ENCODE measurements at places on chromosomes 5 and 9.

GRCh38 chr5:51465165-51465564 lies 81.9 kb downstream of the ISL1 start:
- DNase-seq, result no peak

DNA sequence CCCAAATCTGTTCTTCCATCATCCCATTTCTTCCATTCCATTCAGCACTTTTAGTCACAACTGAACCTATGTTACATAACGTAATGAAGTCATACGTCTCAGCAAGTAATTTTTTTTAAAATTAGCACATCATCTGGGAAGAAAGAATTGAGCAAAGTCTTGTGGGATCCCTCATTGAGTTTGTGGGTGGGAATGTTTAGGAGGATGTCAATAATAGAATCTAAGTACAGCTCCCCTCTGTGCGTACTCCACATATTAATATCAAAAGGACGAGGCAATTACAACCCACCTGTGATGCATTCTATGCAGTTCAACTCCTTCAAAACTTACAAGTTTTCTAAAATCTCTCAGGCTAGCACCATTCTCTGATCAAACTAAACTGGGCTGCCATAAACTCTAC lies 526.3 kb downstream of the AGTPBP1 start:
- DNase-seq, result no peak

GRCh38 chr9:136235709-136236455 lies 9.7 kb downstream of the QSOX2 start:
- no peak for DNase-seq

- no peak for DNase-seq
Measured at GRCh38 chr9:20373263-20373662, 249.0 kb downstream of the MLLT3 start.

DNA sequence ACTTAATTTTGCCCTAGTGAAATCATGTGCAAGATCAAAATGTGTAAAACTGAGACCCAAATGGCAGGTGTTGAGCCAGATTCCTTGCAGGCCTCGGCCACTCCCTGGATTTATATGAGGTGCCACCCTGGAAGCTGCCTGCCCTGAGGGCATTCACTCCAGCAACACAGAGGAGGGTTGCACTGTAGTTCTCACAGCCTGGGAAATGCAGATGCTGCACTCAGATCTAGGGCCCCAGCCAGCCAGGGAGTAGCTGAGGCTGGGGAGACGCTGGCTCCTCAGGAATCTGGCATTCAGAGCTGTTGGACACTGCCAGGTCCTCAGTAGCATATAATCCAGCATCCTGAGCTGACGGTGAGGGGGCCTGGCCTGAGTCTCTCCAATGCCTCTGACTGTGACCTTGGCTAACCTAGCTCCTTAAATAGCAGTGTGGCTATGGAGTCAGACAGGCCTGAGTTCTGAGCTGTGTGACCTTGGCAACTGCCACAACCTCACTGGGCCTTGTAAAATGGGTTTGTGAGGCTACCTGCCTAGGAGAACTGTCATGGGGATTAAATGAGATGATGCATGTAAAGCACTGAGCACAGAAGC lies 8.7 kb downstream of the KCNMB1 start:
- DNase-seq, result no peak

DNA sequence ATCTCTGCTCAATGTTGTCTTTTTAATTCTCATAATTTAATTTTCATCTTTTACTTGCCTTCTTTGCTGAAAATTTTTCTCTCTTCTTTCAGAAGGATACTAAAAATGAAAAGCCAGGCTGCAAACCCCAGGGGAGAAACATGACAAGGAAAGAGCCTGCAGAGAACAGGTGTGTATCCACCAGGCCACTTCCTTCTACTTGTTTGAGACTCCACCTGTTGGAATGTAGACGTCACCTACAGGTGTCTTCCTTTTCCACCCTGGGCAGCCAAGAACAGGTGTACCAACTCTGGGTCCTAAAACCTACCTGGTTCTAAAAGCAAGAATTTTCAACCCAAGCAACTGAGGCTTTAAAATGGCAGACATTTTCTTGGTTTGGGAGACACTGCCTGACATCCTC lies 166.8 kb downstream of the ATP10B start:
- no peak for DNase-seq

DNA sequence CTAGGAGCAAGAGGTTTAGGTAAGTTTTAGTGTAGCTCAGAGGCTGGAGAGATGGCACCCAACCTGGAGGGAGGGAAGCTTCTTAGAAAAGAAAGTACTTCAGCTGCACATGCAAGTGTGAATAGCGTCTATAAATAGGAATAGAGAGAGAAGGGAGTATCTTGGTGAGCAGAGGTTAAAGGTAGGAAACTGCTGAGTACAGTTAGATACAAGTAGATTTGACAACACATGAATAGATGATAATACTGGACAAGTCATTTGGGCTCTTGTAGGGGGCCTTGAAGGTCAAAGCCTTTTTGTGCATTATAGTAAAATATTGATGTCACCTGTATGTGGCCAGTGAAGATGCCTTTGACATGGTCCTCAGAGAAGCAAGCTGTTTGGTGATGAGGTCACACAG lies 34.2 kb downstream of the ANP32B start:
- DNase-seq, result no peak
